GM18507 (cell line): ENCODE measurements at places on chromosomes 7 and 10.

GRCh38 chr10:51804866-51805265 is 105.5 kb upstream of the CSTF2T start:
- DNase-seq = no peak

DNA sequence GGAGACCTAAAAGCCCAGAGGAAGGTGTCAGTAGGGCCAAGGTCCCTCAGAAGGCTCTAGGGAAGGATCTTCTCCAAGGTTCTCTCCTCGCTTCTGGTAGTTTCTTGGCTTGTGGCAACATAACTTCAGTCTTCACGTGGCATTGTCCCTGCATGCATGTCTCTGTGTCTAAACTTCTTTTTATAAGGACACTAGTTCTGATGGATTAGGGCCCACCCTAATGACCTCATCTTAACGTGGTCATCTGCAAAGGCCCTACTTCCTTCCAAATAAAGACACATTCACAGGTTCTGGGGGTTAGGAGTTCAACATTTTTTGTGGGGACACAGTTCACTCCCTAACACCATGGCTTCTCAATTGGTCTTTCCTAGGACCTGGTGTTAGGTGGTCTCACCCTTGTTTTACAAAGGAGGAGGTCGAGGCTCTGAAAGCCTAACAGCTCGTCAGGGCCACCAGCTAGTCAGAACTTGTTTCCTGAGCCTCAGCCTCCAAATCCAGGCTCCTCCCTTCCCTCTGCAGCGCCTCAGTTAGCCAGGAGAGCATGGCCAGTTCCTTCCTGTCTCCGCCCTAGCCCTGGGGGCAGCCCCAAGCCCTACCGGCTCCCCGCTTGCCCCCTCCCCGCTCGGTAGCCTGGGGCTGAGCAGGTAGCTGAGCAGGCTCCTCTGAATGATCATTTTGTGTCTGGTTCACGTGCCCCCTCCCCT is 109.7 kb upstream of the PPIF start:
- no peak for DNase-seq

DNA sequence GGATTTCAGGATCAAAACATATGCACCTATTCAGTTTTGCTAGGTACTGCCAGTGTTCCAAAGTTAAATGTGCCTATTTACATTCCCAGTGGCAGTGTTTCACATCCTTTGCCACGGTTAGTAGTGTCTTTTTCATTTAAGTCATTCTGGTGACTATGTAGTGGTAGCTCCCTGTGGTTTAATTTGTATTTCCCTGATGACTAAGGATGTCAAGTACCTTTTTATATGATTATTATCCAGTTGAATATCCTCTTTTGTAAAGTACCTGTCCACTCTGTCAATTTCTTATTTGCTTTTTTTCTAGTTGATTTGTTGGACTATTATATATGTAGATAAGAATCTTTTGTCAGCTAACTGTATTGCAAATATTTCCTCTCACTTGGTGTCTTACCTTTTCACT is 45.1 kb downstream of the TMEM60 start:
- no peak for DNase-seq

DNA sequence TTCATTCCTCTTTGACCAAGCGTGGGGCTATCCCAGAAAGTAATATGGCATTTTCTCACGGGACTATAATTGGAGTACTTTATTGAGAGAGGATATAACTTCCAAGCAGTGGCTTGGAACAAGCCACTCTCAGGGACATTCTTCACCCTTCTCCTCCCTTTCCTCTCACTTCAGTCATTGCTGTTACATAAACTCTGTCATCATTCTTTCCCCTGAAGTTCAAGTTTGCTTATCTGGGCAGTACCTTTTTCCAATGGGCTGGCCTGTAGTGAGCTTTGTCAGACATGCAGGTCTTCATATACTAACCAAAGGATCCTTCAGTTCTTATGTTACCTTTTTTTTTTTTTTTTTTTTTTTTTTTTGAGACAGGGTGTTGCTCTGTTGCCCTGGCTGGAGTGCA is 58.7 kb upstream of the KMT2E start:
- no peak for DNase-seq

DNA sequence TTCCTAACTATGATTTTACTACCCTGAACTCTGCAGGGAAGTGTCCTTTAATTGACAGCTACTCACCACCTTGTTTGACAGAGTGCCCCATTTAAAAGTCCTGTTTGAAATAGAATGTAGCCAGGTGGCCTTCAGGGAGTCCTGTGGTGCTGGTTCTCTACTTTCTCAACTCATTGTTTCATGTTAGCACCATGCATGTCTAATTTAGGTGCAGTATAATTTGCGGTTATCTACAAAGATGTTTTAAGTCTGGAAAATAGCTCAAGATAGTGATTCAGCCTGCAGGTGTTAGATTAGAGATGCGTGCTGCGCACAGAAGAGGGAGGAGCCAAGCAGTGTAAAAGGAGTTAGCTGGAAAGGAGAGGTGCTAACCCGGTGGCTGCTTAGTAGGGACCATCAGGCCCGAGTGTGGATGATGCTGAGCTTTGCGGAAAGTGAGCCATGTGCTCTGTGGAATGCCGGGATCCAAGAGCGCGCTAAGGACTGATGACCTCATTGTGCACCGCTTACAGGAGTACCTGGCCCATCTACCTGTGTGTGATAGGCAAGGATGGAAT is 1.2 kb downstream of the CCM2 start:
- DNase-seq = no peak

GRCh38 chr10:30528429-30528786 is 94.4 kb downstream of the MAP3K8 start:
- no peak for DNase-seq

DNA sequence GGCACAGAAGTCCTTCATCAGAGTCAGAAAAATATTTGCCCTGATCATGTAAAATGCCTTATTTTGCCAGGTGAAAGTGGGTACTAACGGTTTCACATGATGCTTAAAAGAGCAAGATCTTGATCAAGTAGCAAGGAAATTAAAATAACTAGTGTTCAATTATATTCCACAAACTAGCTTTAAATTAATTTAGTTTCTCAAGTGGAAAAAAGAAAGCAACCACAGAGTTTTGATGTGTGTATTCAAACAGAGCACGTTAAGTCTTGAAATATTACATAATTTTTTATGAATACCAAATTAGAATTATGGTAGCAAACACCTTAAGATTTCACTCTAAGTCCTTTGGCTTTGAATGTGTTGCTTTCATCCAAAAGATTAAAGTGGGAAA is 47.3 kb downstream of the PIP4K2A start:
- no peak for DNase-seq

DNA sequence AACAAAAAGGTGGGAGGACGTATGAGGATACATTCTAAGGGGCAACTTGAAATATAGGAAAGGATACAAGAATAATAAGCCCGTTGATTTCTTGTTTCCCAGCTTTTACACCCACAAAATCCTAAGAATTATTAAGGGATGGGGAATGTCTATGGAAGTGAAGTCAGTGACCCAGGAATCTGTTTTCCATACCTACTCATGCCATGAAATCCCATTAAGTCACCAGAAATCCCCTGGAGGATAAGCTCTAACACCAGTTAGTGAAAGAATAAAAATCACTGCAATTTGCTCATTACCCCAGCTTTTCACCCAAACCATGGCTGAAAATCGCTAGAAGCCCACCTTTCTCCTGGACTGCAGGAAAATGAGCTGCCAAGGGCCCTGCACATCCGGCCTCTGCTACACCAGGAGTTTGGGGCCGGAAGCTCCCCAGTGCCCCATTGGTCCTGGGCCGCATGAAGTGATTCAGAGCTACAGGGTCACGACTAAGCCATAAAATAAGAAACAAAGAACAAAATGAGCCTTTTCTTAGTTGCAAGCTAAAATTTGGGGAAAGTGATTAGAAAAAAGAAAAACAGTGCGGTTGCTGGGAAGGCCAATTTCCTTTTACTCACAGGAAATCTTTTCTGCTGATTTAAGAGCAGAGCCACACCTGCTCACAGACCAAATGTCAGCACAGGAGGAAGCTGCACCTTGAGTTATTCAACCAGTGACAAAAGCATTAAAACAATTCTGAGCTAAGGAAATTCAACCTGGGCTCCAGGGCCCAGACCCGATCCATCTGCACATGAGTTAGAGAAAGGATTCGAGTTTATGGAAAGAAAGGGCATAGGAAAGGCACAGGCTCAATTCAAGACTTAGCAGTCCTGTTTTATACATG is 40.3 kb downstream of the HIPK2 start:
- no peak for DNase-seq

DNA sequence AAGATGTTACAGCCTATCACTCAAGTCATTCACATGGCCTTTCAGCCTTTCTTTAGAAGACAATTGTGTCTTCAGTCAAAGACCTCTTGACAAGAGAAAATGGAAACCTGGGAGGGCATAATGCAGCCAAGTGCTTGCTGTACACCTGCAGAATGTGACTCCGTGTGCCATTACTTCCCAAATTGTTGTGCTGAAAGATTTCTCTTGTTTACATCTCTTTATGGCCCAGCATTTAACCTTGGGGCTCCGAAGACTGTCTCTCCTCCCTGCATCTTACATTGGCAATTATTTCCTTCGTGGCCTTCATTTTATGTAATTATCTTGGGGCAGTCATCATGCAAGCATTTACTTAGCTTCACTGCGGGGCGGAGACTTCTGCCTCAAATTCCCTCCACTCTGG is 287.0 kb downstream of the TCF7L2 start:
- no peak for DNase-seq

DNA sequence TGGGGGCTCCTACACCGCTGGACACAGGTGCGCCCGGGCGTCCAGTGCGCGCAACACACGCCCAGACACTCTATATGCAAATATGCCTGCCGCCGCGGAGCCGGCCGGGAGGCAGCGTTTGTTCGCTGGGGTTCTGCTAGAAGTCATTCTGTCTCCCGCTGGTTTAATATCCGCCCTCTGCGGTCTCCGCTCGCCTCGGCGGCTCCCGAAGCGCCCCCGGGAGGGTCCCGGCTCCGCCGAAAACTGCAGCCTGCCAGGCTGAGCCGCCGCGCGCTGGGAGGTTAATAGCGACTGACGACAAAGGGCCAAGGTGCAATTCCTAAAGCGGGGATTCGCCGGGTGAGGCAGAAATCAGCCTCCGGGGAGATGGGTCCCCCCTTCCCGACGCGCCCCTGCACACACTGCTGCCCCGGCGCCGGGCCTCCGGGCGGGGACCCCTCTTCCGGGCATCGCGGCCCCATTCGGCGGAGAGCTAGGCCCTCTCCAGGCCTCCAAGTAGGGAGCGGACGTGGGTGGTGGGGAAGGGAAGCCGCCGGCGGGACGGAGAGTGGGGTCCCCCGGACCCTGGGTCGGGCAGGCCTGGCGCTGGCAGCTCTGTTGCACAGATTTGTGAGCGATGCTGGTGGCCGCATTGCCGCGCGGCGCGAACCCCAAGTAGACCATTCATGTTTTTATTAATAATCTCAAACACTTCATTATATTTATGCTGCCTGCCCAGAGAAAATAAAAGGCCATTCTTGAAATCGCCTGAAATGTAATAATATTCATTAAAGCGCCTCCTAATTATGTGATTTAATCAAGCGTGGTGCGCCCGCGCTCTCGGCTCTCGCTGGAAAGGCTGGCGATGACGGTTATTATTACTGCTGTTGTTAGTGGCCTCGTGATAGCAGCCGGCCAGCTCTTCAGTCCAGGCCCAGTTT is 9.1 kb downstream of the EN2 start:
- DNase-seq = no peak

DNA sequence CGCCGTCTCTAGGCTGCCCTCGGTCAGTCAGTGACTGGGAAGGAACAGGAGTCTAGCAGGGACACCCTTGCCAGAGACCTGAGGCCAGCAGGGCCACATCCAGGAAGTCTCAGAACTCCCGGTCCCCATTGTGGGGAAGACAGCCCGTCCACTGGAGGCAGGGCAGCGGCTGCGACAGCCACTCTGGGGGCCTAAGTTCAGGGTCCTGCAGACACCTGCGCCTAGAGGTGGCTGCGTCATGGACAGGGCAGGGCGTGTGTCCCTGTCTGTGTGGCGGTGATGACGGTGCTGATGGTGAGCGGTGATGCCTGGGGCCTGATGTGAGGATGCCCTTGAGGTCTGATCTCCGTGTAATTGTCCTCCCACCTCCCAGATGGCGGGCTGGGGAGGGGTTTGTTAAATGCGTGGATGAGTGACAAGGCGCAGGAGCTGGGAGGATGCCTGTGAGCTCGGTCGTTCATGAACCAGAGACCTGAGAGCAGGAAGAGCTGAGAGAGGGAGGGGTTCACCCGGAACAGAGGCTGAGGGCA is 537.9 kb upstream of the FOXK1 start:
- DNase-seq = no peak
